ENCODE measurements at places on chromosomes 2 and 18.
A peak's percentile ranks its signal among the peaks of the same experiment; 100 is the strongest.

DNA sequence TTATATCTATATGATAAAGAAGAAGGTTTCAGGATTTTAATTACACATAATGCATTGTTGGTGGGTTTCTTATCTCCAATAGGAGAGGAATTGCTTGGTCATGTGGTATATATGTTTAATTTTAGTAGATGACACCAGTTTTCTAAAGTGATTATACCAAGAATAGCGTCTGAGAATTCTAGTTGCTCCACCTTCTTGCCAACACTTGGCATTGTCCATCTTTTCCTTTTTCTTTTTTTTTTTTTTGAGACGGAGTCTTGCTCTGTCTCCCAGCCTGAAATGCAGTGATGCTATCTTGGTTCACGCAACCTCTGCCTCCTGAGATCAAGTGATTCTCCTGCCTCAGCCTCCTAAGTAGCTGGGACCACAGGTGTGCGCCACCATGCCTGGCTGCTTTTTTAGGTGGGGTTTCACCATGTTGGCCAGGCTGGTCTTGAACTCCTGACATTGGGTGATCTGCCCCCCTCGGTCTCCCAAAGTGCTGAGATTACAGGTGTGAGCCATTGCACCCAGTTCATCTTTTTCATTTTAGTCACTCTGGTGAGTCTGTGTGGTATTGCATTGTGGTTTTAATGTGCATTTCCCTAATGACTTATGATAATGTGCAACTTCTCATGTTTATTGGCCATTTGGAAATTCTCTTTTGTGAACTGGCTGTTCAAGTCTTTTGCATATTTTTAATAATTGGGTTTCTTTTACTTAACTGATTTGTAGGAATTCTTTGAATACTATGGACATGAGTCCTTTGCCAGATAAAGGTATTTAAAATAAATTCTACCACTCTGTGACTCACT lies 37.3 kb upstream of the ZNF512 start:
- no peaks in the 10 kb centered on the region for H3K4me1 ChIP-seq
- no peak overlapping the region for H3K27ac ChIP-seq
- H3K27me3 ChIP-seq, result no peaks in the 10 kb centered on the region
- H3K36me3 ChIP-seq, result no peaks in the 10 kb centered on the region
- no peak for DNase-seq

GRCh38 chr2:218999881-219000568 lies 6.8 kb upstream of the CRYBA2 start:
- H3K4me1 ChIP-seq, result no peaks in the 10 kb centered on the region
- no peak overlapping the region for H3K27ac ChIP-seq

GRCh38 chr2:644871-645270 lies 32.3 kb downstream of the TMEM18 start:
- no peak overlapping the region for H3K4me3 ChIP-seq
- H3K27me3 ChIP-seq, result no peaks in the 10 kb centered on the region
- no peak overlapping the region for H3K27ac ChIP-seq
- no peaks in the 10 kb centered on the region for H3K36me3 ChIP-seq
- no peaks in the 10 kb centered on the region for H3K4me1 ChIP-seq
- DNase-seq, result no peak

DNA sequence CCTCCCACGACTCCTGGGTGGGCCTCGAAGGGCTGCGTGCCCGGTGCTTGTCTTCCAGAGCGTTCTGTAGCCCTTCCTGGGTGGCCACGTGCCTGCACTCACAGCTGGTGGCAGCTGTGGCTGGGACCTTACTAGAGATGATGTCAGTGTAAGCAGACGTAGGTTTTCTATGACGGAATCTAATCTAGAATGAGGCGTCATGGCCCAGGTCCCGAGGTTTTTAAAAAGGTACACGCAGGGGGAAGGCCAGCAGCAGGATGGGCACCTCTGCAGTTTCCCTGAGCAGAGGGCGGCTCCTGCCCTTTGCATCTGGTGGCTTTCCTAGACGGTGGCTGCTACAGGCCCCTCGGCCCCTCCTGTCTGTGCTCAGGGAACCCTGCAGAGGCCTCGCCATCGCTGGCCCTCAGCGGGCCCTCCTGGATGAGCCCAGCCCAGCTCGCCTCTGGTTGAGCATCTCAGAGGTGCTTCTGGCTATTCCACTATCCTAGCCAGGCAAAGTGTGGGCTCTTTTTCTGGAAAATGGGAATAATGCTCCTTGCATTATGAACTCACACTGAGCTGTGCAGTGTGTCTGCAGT lies 49.6 kb upstream of the PXDN start:
- no peaks in the 10 kb centered on the region for H3K36me3 ChIP-seq
- H3K4me1 ChIP-seq, result no peaks in the 10 kb centered on the region
- no peak overlapping the region for H3K27ac ChIP-seq
- no peak overlapping the region for H3K4me3 ChIP-seq
- DNase-seq, result no peak

DNA sequence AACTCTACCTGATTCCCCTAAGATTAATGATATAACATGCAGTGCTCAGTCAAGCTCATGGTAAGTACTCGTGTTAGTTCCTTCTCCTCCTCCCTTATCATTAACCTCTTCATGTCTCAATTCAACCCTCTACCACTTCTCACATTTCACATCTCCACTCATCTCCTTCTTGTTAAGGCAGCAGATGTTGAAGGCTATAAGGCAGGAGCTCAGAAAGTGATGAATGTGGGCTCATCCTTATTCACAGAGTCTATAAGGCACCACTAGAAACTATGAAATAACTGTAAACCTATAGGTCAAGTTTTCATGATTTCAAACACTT lies 56.0 kb downstream of the CLHC1 start:
- H3K4me1 ChIP-seq, result no peaks in the 10 kb centered on the region
- no peak overlapping the region for H3K27ac ChIP-seq
- H3K4me3 ChIP-seq, result no peak overlapping the region
- DNase-seq, result no peak
- H3K36me3 ChIP-seq, result no peaks in the 10 kb centered on the region
- H3K27me3 ChIP-seq, result no peaks in the 10 kb centered on the region

DNA sequence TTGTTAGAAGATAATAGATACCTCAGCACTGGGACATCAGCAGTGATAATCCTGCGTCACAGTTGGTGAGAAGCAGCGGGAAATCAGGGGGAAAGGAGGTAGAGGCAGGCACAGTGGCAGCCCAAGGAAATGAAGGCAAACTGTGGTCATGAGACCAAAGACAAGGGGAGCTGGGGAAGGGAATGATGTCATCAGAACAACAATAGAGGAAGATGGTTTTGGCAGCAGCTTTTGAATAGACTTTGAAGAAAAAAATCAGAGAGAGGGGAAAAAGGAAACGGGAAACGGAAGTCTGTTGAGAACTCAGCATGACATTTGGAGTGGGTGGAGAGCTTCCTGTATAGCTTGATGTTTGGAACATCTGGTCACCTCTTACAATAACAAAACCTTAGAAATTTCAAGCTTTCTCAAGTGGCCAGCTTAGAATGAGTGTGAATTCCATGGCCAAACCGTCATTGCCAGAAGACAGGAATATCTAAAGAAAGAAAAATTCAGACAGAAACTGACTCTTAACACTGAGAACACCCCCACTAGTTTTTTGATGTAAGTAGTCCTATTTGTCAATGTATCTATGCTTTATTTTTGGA lies 18.4 kb upstream of the YES1 start:
- H3K27me3 ChIP-seq, result no peaks in the 10 kb centered on the region
- no peak overlapping the region for H3K4me3 ChIP-seq
- peaks cover 7% of the 10 kb centered on the region for H3K4me1 ChIP-seq

DNA sequence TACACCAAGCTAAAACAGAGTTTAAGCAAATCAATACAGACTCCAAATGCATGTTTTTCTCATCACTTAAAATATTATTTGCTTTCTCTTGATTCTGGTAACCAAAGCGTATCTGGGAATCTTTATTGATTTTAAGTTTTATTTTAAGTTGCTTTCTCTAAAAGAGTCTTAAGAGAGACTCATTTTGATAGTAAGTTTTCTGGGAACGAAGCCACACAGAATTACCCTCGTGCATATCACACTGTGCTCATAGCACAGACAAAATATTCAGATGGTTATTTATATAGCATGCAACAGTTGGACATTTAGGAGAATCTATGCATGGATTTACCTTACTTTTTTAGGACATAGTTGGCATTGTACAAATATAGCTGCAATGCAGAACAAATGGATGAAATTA lies 597.5 kb upstream of the NRXN1 start:
- no peaks in the 10 kb centered on the region for H3K36me3 ChIP-seq
- no peak overlapping the region for H3K4me3 ChIP-seq

DNA sequence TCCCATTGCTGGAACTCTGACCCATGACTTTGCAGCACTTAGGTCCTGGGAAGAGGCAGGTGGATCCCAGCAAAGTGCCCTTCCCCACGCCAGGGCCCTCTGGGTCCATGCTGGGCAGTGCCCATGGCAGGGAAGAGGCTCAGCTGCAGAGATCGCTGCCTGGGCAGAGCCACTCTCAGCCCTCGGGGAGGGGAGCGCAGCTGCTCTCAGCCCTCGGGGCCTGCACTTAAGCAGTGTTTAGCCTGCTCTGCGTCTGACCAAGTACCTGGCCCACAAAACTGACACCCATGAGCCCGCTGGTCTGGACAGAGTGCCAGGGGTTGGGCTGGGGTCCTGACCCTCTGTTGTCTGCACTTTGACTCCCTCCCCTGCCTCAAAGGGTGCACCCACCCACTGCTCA lies 46.3 kb downstream of the AQP12A start:
- peaks cover 6% of the 10 kb centered on the region for H3K27me3 ChIP-seq
- DNase-seq, result no peak
- H3K27ac ChIP-seq, result no peak overlapping the region
- no peaks in the 10 kb centered on the region for H3K4me1 ChIP-seq
- H3K36me3 ChIP-seq, result no peaks in the 10 kb centered on the region

- H3K27ac ChIP-seq, result no peak overlapping the region
- no peaks in the 10 kb centered on the region for H3K27me3 ChIP-seq
- no peaks in the 10 kb centered on the region for H3K36me3 ChIP-seq
- H3K4me1 ChIP-seq, result no peaks in the 10 kb centered on the region
- H3K4me3 ChIP-seq, result no peak overlapping the region
These were observed 2.9 kb downstream of the OTOF start for GRCh38 chr2:26475037-26475436.

- no peak overlapping the region for H3K27ac ChIP-seq
- H3K4me3 ChIP-seq, result no peak overlapping the region
- DNase-seq, result no peak
- no peaks in the 10 kb centered on the region for H3K27me3 ChIP-seq
These were observed 15.9 kb downstream of the SCG2 start for GRCh38 chr2:223586261-223586660.

DNA sequence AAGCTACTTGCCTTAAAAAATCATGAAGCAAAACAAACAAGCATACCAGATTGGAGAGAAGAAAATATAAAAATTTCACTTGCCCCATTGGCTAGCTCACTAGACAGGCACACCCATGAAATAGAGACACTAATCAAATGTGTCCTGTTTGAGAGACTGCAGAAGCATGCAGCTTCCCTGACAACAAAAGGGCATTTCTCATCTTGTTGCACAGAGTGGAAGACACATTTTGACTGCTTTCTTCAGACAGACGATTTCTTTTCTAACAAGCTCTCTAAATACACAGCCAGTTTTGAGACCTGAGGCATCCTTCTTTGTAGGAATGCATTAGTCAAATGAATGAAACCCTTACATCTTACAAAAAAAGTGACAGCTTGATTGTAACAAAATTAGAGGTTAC lies 1558.6 kb upstream of the NXPH2 start:
- H3K36me3 ChIP-seq, result no peaks in the 10 kb centered on the region
- no peak overlapping the region for H3K4me3 ChIP-seq
- H3K4me1 ChIP-seq, result no peaks in the 10 kb centered on the region
- no peaks in the 10 kb centered on the region for H3K27me3 ChIP-seq
- H3K27ac ChIP-seq, result no peak overlapping the region

DNA sequence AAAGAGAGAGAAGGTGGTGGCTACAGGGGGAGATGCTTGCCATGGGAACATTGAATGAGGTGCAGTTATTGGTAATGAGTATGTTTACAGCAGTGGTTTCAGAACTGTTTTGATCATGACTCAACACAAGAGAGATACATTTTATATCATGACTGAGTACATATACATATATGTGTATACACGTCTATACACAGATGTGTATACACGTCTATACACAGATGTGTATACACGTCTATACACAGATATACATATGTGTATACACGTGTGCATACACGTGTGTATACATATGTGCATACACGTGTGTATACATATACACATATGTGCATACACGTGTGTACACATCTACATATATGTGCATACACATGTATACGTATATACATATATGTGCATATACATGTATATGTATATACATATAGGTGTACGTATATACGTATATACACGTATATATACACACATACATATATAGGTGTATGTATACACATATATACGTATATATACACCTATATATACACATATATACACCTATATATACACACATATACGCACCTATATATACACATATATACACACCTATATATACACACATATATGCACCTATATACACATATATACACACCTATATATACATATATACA lies 518.5 kb downstream of the TSN start:
- H3K27ac ChIP-seq, result no peak overlapping the region
- DNase-seq, result no peak
- H3K36me3 ChIP-seq, result no peaks in the 10 kb centered on the region
- no peak overlapping the region for H3K4me3 ChIP-seq

DNA sequence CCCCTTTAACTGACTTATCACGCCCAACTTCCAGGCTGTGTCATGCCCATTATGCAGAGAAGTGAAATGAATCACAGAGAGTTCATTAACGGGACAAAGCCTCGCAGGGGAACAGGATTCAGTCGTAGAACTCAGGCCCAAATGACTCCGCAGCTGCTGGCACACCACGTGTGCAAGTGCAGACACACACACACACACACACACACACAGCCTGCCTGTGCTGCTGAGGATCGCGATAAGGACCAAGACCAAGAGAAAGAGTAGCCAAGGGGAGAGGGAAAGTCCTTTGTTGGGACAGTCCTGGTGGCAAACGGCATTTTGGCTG lies 90.0 kb upstream of the TAF1B start:
- peak overlapping the region; percentile 23 for H3K4me3 ChIP-seq
- H3K4me1 ChIP-seq, result peaks cover 47% of the 10 kb centered on the region
- peak; percentile 69 for DNase-seq
- peaks cover 13% of the 10 kb centered on the region for H3K27me3 ChIP-seq
- H3K36me3 ChIP-seq, result no peaks in the 10 kb centered on the region

- no peaks in the 10 kb centered on the region for H3K36me3 ChIP-seq
- no peaks in the 10 kb centered on the region for H3K4me1 ChIP-seq
- no peak overlapping the region for H3K27ac ChIP-seq
- peaks cover 4% of the 10 kb centered on the region for H3K27me3 ChIP-seq
- H3K4me3 ChIP-seq, result no peak overlapping the region
These were observed 678 bp downstream of the CYP27C1 start for GRCh38 chr2:127219171-127220070.

- H3K4me3 ChIP-seq, result no peak overlapping the region
- peaks cover 18% of the 10 kb centered on the region for H3K4me1 ChIP-seq
- no peaks in the 10 kb centered on the region for H3K36me3 ChIP-seq
- peak overlapping the region; percentile 56 for H3K27ac ChIP-seq
- no peaks in the 10 kb centered on the region for H3K27me3 ChIP-seq
These were observed 8.1 kb upstream of the SOS1 start for GRCh38 chr2:39128919-39129391.

Data from GM12878 (cell line).